ENCODE measurements at places on chromosomes 7 and 10. TPM values are rescaled to one million over a fixed set of nuclear protein-coding genes. Genes with fewer than 3 reads are reported as not detected.

The TMEM184A gene
- 5.6 TPM for polyA plus RNA-seq

The NRG3 gene
- polyA plus RNA-seq, result 0.09 TPM

The DENND10 gene
- 24.8 TPM for polyA plus RNA-seq

The RBP3 gene
- polyA plus RNA-seq, result 0.05 TPM

The SUFU gene
- polyA plus RNA-seq, result 4.3 TPM

The CHAT gene
- polyA plus RNA-seq, result not detected

The MACROH2A2 gene
- polyA plus RNA-seq, result 12.9 TPM

The CPA1 gene
- 0.21 TPM for polyA plus RNA-seq

The BMPER gene
- polyA plus RNA-seq, result 4.5 TPM

The PAPOLB gene
- 0.02 TPM for polyA plus RNA-seq

Data from thymus (tissue), 14 donors.